Left renal cortex interstitium (tissue), 4 donors: ENCODE measurements at places on chromosomes 1 and 21.

- no peak for DNase-seq
These were observed 83.2 kb upstream of the PAPPA2 start for GRCh38 chr1:176379626-176380339.

DNA sequence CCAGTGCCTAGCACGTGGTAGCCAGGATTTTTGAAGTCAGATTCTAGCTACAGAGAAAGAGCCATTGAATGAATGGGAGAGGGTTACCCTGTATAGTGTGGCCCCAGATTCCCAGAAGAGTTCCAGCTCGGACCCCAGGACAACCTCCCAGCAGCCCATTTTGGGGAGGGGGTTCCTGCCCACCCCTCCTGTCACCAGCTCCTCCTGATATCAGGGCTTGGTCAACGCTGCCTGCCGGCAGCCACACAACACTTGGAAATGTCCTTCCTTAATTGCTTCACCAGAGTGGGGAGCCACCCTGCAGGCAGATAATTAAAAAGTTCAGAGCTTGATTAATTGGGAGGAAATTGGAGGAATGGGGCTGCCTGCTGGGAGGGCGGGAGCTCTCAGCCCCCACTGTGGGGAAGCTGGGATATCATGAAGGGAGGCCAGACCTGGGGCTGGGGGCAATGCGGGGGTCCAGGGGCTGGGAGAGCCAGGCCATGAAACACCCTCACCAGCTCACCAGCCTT is 120.5 kb downstream of the LACTBL1 start:
- DNase-seq: no peak

DNA sequence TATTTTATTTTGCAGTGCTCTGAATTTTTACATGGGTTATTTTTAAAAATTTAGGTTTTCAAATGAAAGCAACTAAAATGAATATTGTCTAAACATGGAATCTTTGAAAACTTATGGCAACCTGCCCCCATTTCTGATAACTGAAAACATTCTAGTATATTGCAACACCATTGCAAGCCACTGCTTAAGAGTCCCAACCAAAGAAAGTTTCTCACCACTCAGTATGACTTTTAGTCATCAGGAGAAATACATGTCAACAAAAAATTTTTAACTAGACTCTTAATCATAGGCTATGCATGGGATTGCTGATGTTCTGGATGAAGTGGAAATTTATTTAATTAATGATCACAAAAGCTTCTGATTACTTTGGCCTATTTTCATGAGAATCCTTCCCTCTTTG is 112.1 kb downstream of the TNFSF18 start:
- DNase-seq: no peak

- DNase-seq: no peak
These were observed 229.6 kb downstream of the HHAT start for GRCh38 chr1:210558302-210558701.

DNA sequence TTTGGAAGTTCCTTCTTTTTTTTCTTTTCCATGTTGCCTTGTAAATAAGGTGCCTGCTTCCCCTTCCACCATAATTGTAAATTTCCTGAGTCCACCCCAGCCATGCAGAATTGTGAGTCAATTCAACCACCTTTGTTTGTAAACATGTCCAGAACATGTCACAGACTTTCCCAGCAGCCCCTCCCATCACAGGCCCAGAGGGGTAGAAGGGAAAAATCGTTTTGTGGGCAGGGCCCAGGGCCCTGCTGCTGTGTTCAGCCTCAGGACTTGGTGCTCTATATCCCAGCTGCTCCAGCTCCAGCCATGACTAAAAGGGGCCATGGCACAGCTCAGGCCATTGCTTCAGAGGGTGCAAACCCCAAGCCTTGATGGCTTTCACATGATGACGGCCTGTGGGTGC is 384.6 kb upstream of the NCAM2 start:
- DNase-seq: no peak

DNA sequence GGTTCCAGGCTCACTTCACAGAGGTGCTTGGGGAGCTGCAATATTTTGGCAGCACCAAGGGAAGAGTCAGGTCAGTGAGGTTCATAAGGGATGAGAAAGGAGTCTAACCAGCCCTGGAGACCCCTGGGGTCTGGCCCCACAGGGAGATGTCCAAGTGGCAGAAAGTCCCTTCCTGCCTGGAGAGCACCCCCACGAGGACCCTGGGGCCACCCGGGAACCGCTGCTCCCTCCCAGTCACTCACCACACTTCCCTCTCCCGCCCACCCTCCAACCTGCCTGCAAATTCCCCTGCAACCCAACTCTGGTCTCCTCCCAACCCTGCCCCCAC is 6.5 kb upstream of the ITGB2 start:
- no peak for DNase-seq

DNA sequence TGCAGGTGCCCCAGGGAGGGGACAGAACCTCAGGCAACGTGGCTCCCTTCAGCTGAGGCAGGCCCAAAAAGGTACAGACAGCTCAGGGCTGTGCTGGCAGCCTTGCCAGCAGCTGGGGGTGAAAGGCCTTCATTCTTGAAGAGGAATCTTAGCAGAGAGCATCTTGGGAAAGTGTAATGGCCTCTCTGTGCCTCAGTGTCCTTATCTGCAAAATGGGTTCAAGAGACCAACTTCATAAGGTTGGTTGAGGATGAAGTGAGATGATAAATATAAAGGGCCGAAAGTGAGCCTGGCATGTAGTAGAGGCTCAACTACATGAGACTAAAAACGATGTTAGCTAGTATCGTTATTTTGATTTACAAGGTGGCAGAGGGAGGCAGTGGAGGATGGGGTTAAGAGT is 26.2 kb downstream of the TMCO4 start:
- no peak for DNase-seq

GRCh38 chr1:30120245-30121000 is 603.0 kb downstream of the MATN1 start:
- peak; percentile 23 for DNase-seq

- peak; percentile 7 for DNase-seq
These were observed 886 bp downstream of the ZMYM4 start for GRCh38 chr1:35269201-35269988.

GRCh38 chr1:111242805-111243523 is 15.5 kb downstream of the CHI3L2 start:
- DNase-seq: no peak

DNA sequence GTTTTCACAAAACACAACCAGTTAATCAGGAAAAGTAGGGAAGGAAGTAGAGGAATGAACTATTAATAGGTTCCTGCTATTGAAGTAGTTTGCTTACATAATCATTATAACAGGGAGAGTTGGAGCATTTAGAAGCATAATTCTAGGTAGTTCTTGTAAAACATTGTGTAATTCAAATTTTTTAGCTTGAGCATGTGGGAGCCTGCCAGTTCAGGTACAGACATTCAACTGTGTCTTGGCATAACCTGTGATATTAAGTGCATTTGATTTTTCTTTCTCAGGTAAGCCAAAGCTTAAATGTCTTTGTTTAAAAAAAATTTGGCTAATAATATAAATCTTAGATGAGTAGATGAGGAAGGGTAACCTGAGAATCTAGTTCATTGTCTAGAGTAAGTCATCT is 3.4 kb downstream of the YTHDF2 start:
- no peak for DNase-seq

GRCh38 chr1:44678626-44679025 is 4.1 kb downstream of the ARMH1 start:
- no peak for DNase-seq

DNA sequence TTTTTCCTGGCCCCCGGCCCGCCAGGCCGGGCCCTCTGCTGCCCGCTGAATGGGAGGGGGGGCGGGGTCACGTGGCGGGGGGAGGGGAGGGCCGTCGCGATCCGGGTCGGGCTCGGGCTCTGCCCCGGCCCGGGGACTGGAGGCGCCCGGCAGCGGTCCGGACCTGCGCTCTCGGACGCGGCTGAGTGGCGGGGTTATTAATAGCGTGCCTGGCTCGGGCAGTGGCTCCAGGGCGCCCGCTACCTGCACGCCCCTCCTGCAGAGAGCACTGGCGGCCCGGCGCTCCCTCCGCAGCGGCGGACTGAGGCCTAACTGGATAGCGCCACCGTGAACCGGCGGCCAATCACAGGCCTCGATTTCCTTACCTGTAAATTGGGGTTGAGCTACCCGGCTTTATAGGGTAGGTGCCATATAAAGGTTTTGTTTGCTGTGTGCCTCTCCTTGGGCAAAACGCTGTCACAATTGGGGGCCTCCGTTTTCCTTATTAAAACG is 28.1 kb downstream of the AHDC1 start:
- DNase-seq: no peak

DNA sequence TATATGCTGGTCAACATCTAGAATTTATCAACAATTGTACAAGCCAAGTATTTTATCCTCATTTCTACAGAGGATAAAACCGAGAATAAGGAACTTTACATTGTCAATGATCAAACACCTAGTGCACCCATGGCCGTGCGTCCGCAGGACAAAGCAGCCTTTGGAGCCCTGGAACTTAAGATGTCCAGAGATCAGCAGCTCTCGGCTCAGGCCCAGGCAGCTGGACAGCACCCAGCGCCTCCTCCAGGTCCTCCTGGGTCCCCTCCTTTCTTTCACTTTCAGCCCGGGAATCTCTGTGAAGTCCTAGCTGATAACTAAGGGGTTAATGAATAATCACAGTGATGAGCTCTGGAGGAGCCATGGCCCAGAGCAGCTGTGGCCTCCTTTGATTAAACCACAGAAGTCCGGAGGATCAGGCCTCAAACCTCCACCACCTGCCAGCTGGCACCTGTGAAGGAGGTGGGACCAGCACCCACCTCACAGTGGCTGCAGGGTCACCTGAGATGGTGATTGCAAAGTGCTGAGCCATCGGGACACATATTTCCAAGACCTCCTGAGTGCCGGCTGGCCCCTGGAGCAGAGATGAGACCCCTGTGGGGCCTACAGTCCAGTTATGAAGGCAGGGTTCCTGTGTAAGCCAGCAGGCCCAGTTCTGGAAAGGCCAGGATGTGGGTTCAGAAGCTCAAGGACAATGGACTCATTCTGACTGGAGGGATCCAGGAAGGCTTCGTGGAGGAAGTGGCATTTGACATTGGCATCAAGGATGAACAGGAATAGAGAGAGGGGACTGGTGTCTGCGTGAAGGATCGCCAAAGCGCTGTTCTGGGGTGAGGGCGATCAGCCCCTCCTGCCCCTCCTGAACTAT is 11.6 kb upstream of the SAMD11 start:
- no peak for DNase-seq

GRCh38 chr1:21277180-21277579 is 13.1 kb downstream of the ECE1 start:
- DNase-seq: no peak

- DNase-seq: no peak
These were observed 47.3 kb downstream of the CLIC6 start for GRCh38 chr21:34715985-34716596.
